H7 (cell line): ENCODE measurements at places on chromosomes 2 and 18.

GRCh38 chr2:196758474-196759377, 40.8 kb downstream of the GTF3C3 start:
- no peak for DNase-seq

DNA sequence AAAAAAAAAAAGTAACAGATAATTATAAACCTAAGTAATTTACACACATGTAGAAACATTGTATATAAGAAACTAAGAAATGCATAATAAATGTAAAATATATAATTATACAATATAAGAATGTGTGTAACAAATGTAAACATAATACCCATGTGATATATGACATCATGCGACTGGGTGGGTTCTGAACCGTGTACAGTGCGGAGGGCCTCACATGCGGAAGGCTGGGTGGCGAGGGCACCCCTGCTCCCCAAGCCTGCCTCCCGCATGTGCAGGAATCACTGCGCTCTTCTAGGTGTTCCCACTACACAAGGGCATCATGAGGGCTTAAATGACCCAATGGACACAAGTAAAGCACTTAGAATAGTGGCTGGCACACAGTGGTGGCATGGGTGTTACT, 2.0 kb downstream of the PTPN18 start:
- no peak for DNase-seq

DNA sequence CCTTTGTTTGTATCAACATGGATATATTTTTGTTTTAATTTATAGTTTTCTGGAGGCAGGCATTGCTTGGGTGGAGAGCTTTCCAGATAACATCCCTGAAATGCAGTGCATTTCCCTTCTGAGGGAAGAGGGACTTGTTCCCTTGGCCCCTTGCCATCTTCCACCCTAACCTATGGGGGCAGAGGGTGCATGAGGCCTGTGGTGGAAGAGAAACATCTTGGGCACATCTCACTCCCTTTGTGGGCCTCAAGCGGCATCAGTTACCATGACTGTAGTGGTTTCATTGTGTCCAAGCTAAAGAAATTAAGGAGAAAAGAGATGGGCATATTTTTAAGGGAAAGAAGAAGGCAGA, 5.3 kb upstream of the RPL37A start:
- no peak for DNase-seq

DNA sequence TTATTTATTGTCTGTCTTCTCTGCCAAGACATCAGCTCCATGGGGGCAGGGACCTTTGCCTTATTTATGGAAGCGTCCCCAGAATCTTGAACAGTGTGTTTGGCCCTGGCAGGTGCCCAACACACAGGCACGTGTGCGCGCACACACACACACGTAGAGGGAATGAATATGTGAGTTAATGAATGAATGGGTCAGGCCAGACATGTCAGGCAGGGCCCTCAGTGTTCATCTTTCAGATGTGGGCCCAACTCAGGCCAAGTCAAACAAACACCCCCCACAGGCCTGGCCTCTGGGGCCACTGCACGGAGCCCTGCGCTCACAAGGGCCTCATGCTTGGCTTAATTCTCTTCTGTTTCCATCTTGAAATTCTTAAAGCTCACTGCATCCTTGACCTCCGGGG, 54.1 kb downstream of the DYSF start:
- no peak for DNase-seq

DNA sequence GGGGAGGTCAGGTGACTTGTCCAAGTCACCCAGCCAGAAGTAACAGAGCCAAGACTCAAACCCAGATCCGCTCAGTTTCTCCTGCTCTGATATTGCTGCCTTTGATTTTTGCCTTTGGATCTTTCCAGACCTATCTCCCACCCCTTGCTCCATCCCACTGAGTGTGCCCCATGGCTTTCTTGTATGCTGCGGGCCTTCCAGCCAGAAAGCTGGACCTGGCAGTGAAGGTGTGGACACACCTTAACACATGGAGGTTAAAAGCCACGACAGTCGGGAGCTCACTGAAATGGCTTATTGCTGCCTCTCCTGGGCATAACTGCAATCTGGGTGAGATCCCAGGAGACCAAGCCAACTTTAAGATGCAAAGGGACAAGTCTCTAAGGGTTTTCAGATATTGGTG, 86.7 kb downstream of the LONRF2 start:
- no peak for DNase-seq

- no peak for DNase-seq
Measured at GRCh38 chr2:215847718-215848117, 165.6 kb downstream of the MREG start.

GRCh38 chr18:57211412-57211750, 64.5 kb downstream of the BOD1L2 start:
- no peak for DNase-seq

GRCh38 chr2:28292491-28292890, 100.2 kb upstream of the FOSL2 start:
- no peak for DNase-seq

- DNase-seq: no peak
Measured at GRCh38 chr18:35949090-35949489, 23.4 kb upstream of the RMP24 start.

DNA sequence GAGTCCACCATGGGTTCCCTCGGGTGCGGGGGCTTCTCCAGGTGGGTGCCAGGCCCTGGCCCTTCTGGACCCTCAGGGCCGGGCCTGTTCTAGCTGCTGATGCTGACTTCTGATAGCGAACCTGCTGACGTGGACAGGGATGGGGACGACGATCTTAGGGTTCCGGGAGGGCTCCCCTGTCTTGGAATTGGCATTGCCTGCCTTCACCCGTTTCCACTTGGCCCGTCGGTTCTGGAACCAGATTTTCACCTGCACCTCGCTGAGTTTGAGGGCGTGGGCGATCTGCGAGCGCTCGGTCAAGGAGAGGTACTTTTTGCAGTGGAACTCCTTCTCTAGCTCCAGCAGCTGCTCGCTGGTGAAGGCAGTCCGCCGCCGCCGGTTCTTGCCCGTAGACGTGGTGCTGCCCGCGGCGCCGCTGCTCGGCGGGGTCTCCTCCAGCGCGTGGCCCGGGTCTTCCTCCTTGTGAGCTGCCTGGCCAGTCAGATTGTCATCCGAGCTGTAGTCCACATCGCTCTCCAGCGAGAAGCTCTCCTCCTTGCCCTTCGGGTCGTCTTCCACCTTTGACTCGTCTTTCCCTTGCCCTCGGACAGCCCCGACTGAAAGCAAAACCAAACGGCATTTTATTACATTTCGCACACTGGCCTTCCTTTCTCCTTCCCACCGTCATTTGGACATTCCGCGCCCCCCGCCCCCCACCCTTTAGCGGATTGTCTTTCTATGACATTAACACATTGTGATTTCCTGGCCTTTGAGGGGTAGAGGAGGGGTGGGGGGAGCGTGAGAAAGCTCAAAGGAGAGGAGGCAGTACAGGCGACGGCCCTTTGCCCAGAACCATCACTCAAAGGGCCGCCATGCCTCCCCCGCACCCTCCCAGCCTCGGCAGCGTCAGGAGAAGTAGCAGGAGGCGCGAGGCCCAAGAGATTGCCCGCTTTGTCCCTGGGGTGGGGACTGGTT, 2.1 kb downstream of the GBX2 start:
- peak; percentile 75 for DNase-seq

DNA sequence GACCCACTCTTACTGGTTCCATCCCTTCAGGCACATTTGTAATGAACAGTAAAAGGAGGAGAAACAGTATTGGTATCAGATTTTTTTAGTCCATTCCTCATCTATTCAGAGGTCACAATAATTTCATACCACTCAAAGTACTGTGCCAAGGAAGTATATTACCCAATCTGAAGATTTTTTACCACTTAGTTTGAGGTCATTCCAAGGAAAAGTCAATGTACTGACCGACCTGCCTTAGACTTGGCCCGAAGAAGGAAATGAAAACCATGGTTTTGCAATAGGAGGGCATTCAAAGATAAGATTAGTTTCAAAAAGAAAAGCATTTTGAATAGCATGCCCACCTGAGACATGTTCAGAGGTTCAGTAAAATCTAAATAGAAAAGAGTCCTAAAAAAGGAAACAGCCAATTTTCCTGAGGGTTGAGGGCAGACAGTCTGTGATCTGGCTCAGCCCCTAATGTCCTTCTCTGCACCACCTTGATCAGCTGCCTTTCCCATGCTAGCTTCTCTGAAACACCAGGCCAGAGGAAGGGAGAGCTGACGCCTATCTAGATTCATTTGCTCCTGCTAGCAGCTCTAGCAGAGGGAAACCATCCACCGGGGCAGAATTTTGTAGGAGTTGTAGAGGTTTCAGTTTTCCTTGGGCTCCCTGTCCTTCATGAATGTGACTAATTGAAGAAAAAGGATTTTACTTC, 107.3 kb upstream of the FZD5 start:
- DNase-seq: no peak

GRCh38 chr18:63848159-63848558, 39.3 kb upstream of the SERPINB2 start:
- DNase-seq: peak; percentile 11

GRCh38 chr2:42770288-42771131, 6.6 kb upstream of the OXER1 start:
- DNase-seq: peak; percentile 94

DNA sequence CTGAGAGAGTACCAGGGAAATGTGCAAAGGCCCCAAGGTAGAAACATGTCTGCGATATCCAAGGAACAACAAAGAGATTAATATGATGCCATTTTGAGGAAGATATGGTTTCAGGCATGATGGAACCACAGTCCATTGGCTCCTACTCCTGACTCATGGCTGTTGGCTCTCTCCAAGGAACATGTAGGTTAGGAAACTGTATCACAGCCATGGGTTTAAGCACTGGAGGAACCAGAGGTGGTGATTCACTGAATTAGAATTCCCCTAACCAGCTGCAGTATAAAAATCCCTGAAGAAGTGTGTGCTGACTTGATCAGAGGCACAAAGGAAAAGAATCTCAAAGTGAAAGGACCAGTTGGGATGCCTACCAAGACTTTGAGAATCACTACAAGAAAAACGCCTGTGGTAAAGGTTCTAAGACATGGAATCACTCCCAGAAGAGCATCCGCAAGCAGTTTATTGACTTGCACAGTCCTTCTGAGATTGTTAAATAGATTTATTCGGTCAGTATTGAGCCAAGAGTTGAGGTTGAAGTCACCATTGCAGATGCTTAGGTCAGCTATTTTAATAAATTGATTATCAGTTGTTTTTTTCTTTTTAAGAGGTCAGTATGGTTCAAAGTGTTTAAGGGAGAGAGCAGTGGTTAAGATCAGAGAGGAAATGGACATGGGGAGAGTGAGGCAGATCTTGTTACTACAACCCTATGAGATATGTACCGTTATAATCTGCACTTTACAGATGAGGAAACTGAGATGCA, 110.7 kb upstream of the OTX1 start:
- DNase-seq: no peak

- DNase-seq: no peak
Measured at GRCh38 chr2:422676-423435, 135.0 kb upstream of the ALKAL2 start.

- no peak for DNase-seq
Measured at GRCh38 chr2:122231296-122231695, 475.8 kb downstream of the TSN start.

DNA sequence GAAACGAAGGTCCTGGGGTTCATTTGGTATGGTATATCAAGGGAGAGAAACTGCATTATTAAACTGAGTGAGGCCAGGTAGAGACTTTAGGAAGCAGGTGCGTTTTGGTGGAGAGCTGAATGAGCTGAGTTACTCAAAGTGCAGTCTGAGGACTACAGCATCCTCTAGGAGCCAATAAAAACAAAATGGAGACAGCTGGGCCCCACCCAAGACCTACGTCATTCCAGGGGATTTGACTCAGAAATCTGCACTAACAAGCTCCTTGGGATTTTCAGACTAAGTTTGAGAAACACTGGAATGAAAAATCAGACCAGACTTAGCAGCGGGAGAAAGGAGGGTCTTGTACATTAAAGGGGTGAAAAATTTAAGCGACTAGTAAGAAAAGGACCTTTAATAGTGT, 131.5 kb downstream of the UXS1 start:
- no peak for DNase-seq

- no peak for DNase-seq
Measured at GRCh38 chr2:40094451-40094850, 315.4 kb upstream of the THUMPD2 start.

GRCh38 chr2:175836361-175836760, 165.7 kb downstream of the LNPK start:
- no peak for DNase-seq

- peak; percentile 79 for DNase-seq
Measured at GRCh38 chr2:236160366-236161081, 7.7 kb downstream of the GBX2 start.

GRCh38 chr18:35771172-35771571, 189.6 kb downstream of the GALNT1 start:
- no peak for DNase-seq

- no peak for DNase-seq
Measured at GRCh38 chr2:152569186-152569585, 148.1 kb downstream of the PRPF40A start.
